RWPE2 (cell line): ENCODE measurements at places on chromosomes 12 and 14.

- peak; percentile 87 for DNase-seq
These were observed 192.0 kb downstream of the TTC7B start for GRCh38 chr14:90624227-90624626.

- no peak for DNase-seq
These were observed 323.5 kb upstream of the PDE3A start for GRCh38 chr12:20044846-20045245.

GRCh38 chr12:18262514-18262913 is 1.2 kb downstream of the PIK3C2G start:
- DNase-seq = no peak

- no peak for DNase-seq
These were observed 59.2 kb downstream of the GSC start for GRCh38 chr14:94710731-94711130.

DNA sequence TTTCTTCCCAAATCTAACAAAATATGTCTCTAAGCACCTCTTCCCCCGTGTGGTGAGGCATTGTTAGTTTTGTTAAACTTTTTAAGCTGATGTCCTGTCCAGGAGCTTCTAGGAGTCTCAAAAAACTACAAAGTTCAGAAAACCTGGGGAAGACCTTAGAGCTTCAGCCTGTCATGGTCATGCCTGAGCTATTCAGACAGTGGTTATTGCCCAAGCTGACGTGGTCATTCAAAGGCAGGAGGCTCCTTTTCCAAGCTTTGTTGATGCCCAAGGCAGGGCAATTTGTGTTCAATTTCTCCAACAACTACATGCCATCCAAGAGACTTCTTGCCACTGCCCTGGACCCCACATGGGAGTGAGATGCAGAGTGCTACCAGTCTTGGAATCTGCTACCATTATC is 5.8 kb upstream of the LYZ start:
- DNase-seq = no peak

DNA sequence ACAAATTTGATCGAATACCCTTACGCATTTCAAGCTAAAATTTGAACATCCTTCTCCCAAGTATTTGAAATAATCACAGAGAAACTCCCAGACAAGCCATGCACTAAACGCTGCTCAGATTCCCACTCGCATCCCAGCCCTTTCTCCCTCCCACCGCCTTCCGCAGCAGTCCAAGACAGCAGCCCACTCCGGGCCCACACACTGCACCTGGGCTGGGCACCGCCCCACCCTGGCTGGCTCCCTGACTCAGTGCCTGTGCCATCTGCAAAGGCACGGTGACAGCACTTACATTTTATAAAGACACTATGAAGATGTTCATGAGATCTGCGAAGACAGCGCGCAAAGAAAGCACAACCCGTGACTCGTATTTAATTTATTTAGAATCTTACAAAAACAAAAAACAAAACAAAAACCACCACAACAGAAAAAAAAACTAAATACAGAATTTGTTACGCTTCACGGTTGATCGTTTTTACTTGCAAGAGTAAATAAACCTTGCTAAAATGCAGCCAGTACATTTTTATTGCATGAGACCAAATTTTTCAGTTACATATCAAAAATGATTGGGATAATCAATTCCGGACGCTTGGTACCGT is 17.2 kb upstream of the CDK2AP1 start:
- DNase-seq = no peak

- no peak for DNase-seq
These were observed 2.5 kb upstream of the GABARAPL1 start for GRCh38 chr12:10210225-10210624.
